Left colon (tissue), 2 donors: ENCODE measurements at places on chromosomes 5 and 9.

GRCh38 chr9:81370650-81371049 is 318.7 kb downstream of the TLE1 start:
- DNase-seq: no peak

- DNase-seq: no peak
Observed at GRCh38 chr5:137997726-137998213, 35.1 kb downstream of the FAM13B start.

- DNase-seq: no peak
Observed at GRCh38 chr5:74369173-74369572, 271.4 kb downstream of the ENC1 start.

DNA sequence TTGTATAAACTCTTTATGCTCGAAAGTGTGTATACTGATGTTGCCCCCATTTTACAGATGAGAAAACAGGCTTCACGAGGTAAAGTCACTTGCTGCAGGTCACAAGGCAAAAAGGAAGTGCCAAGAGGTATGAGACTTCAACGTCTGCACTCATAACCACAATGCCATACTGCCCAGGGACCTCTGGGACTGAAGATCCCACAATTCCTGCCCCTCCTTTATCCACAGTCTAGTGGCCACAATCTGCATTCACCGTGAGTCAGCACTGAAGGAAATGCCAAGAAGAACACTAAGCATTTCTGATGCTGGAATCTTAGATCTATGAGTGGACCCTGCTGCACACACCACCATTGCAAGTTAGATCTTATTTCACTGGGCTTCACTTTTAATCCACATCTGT is 37.3 kb downstream of the MED27 start:
- no peak for DNase-seq

- DNase-seq: no peak
Observed at GRCh38 chr5:119743927-119744326, 114.6 kb downstream of the FAM170A start.

- no peak for DNase-seq
Observed at GRCh38 chr5:38999037-38999436, 75.2 kb downstream of the RICTOR start.

DNA sequence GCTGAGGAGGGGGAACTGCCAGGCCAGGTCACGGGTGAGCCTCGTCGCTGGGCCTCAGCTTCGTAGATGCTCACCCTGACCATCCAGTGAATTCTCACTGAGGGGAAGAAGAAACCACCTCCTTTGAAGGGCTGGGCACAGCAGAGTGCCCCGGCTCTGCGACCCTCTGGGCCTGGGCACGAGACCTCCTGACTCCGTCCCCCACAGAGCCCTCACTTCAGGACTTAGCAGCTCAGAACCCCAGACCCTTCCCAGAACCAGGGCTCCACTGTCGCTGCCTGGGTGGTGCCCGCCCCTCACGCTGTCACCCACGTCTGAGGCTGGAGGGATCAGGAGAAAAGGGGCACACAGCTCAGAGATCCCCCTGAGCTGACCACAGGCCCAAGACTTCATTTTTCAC is 34.3 kb upstream of the TMEM250 start:
- no peak for DNase-seq

- peak; percentile 68 for DNase-seq
Observed at GRCh38 chr9:132768932-132769905, 99.0 kb downstream of the GTF3C4 start.

- DNase-seq: no peak
Observed at GRCh38 chr5:163193886-163194285, 243.5 kb upstream of the CCNG1 start.
